ENCODE measurements at places on chromosomes 12 and 14.

- DNase-seq: no peak
These were observed 228.8 kb upstream of the RGS6 start for GRCh38 chr14:71703477-71703876.

DNA sequence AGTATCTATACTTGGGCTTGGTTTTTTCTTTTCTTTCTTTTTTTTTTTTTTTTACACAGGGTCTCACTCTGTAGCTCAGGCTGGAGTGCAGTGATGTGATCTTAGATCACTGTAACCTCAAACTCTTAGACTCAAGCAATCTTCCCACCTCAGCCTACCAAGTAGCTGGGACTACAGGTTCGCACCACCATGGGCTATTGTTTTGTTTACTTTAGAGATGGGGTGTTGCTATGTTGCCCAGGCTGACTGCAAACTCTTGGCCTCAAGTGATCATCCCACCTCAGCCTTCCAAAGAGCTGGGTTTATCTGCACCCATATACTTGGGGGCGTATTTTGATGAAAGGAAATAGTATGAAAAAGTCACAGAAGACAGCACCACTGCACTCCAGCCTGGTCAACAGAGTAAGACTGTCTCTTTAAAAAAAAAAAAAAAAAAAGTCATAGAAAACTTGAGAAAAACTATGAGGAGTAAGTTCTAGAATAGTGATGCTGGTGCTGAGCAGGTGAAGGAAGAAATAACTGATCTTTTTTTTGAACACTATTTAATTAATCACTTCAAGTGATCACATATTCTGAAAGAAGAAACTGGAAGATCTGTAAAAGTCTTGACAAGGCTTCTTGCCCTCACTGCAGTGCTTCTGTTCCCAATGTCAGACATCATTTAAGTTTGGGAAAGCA is 53.8 kb upstream of the NPFF start:
- no peak for DNase-seq

GRCh38 chr12:113295886-113296556 is 38.9 kb downstream of the SLC8B1 start:
- no peak for DNase-seq

- no peak for DNase-seq
These were observed 60.5 kb downstream of the FBXW8 start for GRCh38 chr12:116971222-116971621.

GRCh38 chr12:122871851-122872780 is 23.8 kb downstream of the VPS37B start:
- peak; percentile 100 for DNase-seq

GRCh38 chr12:59699421-59700152 is 103.8 kb downstream of the SLC16A7 start:
- DNase-seq: no peak

DNA sequence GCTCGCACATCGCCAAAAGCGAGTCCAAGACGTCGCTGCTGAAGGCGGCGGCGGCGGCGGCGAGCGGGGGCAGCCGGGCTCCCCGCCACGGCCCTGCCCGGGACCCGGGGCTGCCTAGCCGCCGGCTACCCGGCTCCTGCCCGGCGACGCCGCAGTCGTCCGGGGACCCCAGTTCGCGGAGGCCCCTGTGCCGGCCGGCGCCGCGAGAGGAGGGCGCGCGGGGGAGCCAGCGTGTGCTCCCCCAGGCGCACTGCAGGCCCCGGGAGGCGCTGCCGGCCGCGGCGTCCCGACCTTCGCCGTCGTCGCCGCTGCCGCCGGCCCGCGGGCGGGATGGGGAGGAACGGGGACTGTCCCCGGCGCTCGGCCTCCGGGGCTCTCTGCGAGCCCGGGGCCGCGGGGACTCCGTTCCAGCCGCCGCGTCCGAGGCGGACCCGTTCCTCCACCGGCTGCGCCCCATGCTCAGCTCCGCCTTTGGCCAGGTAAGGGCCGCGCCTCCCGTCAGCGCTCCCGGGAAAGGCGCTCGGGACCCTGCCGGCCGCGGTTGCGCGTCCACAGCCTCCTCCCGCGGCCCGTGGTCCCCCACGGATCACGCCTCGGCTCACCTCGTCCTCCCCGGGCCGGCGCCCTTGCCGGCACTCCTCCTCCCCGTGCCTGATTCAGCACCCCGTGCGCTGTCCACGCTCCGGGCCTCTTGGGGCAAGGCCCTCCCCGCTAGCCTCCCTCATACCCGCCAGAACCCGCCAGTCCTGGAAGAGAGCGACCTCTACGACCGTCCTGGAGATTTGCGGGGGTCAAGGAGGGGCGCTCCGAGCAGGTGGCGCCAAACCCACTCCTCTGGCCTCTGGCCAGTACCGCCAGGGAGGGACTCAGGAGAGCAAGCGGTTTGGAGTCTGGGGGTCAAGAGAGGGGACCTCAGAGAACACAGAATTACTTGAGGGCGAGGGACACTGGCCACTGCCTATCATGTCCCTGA is 721 bp downstream of the CABP1 start:
- DNase-seq: peak; percentile 78

DNA sequence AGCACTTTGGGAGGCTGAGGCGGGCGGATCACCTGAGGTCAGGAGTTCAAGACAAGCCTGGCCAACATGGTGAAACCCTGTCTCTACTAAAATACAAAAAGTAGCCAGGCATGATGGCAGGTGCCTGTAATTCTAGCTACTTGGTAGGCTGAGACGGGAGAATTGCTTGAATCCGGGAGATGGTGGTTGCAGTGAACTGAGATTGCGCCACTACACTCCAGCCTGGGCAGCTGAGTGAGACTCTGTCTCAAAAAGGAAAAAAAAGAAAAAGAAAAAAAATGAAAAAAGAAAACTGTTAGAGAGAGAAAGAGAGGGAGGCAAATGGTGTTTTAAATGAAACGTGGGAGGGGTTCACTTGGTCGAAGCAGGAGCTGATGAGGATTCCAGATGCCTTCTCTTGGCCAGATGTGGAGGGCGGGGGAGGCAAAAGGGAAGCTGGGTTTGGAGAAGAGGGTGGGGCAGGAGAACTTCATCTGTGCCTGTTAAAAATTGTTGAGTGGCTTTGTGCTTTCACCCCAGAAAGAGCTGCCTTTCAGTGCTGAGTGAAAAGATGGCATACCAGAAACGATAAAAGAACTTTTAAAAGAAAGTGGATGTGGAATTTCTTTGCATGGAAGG is 1.1 kb downstream of the EMP1 start:
- DNase-seq: peak; percentile 67

DNA sequence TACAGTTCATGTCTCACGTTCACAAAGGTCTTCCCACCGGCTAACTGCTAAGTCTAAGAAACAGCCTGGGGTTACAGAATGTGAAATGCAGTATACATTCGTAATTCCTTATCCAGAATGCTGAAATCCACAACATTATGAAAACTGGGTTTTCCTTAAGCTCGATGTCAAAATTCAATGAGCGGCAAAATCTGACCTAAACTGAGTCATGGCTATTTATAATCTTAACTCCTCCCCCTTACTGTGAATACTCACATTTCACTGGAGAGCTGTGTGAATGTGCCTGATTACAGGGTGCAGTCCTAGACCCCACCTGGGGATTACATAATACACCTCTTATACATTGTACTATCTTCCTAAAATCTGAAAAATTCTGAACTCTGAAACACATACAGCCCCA is 35.3 kb downstream of the STX2 start:
- DNase-seq: no peak

- DNase-seq: no peak
These were observed 71.6 kb upstream of the CEP83 start for GRCh38 chr12:94531196-94531720.

GRCh38 chr12:25423355-25424050 is 129.6 kb downstream of the LMNTD1 start:
- DNase-seq: no peak

GRCh38 chr12:77064896-77065360 is 441 bp downstream of the E2F7 start:
- DNase-seq: peak; percentile 9

DNA sequence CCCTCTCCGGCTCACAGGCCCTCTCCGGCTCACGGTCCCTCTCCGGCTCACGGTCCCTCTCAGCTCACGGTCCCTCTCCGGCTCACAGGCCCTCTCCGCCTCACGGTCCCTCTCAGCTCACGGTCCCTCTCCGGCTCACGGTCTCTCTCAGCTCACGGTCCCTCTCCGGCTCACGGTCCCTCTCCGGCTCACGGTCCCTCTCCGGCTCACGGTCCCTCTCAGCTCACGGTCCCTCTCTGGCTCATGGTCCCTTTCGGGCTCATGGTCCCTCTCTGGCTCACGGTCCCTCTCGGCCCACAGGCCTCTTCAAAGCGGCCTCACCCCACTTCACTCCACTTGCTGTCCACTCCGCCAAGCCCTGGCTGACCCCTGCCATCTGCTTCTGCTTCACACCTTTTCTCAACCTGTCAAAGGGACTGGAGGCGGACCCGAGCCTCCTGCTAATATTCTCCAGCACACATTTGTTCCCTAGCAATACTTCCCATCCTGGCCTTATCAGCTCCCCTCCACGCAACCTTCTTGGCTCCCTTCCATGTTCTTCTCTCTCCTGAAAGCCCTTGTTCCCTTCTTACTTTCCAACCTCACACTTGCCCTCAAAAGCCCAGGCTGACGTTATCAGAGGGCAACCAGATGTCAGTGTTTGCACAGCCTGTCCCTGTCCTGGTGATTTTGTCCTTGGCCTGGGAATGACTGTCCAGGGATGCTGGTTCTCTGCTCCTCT is 176.7 kb downstream of the CALM1 start:
- DNase-seq: no peak

DNA sequence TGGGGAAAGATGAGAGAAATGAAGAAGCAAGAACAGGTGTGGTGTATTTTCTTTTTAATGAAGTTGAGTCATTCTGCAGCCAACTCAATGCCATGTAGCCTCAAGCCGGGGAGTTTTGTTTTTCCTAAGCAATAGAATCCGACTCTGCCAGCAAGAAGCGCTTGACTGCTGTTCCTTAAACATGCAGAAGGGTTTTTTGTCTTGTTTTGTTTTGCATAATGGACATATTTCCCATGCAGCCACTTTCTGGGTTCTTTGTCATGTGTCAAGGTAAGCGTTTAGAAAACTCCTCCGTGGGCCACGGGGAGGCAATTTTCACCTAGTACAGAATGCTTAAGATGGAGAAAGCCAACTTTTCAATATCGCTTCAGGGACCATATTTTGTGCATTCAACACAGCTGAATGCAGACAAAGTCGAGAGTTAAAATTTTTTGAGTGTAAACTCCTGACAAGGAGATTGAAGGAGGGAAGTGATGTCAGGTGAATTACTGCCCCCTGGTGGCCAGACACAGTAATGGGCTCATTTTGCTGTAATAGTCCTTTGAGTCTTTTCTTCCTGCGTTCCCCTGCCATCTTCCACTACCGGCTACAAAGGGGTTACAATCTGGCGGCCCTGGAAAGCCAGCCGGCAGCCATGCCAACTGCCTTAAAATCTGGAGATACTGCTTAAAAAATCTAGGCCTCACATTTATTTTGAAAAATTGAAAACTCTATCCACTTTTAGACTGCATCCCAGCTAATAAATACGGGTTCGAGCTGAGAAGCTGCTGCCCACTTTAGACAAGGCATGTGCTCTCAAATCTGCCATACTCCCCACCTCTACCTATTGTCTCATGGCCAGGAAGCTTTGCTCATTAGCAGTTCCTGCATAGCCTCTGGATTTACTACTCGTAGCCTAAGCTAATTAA is 3.2 kb upstream of the FICD start:
- peak; percentile 84 for DNase-seq

DNA sequence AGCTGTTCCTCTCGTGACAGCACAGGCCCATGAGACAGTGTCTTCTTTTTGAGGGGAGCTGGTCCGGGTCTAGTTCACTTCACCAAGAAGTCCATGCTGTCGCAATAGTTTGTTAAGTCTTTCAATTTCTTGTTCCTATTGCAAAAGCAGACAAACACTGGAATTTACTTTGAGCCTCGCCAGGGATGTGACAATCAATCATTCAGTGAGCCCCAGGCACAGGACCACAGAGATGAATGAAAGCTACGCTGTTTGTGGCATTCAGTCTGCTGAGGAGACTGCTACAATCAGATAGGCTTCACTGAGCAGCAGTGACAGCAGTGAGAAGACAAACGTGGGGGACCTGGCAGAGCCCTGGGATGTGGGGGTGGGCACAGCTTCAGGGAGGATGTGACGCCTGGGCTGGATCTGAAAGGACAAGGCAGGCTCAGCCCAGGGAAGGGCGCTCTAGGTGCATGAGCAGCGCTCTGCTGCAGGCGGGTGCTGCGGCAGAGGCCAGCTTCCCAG is 35.5 kb downstream of the TCTN1 start:
- DNase-seq: no peak

DNA sequence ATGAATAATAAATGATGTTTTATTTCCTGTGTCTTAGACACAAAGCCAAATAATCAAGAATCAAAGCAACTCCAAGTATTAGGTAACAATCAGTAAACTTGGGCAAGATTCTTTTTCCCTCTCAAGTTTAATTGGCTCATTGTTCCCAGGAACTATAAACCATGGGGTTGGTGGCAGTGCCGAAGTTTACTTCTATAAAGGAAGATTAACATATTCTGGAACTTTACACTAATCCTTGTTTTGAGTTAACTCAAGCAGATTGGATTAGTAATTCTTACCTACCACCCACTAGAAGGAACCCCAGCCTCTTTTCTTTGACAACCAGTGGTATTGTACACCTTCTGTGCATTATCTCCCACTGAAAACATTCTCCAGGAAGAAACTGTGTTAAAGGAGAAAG is 197.1 kb downstream of the EXOC5 start:
- DNase-seq: peak; percentile 88

- DNase-seq: no peak
These were observed 15.5 kb upstream of the TAC3 start for GRCh38 chr12:57031789-57032188.

GRCh38 chr14:104323551-104324175 is 185.3 kb downstream of the KIF26A start:
- no peak for DNase-seq

GRCh38 chr14:62253911-62254310 is 491.7 kb downstream of the SNAPC1 start:
- no peak for DNase-seq

DNA sequence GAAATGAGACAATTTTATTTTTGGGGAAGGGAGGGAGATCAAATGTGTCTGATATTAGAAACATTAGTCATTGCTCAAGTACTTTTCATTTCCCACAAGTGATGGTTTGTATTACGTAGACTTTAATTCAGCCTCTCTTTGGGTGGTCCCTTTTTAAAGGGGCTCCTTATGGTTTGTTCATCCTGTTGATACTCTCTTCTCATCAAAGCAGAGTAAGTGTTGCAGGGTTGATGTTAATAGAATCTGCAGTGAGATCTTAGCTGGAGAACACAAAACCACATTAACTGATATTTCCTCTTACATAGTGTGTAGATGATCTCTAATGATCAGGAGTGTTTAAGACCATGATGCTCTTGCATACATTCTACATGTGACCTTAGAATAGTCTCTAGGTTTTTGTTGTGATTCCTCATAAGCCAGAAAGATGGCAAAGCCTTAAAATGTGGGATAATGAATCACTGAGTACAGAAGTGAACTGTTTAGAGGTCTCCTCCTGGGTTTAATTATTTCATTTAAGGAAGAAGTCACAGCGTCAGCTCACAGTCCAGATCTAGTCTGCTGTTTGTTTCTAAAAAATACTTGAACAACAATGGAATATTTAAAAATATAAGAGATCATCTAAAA is 87.4 kb upstream of the PTPRR start:
- no peak for DNase-seq

GRCh38 chr14:88604212-88604611 is 41.4 kb downstream of the ZC3H14 start:
- DNase-seq: no peak

- no peak for DNase-seq
These were observed 456 bp upstream of the TMPO start for GRCh38 chr12:98514982-98515286.
